ENCODE measurements at places on chromosomes 1 and 21. TPM values are rescaled to one million over a fixed set of nuclear protein-coding genes. Genes with fewer than 3 reads are reported as not detected.
A peak's percentile ranks its signal among the peaks of the same experiment; 100 is the strongest.

DNA sequence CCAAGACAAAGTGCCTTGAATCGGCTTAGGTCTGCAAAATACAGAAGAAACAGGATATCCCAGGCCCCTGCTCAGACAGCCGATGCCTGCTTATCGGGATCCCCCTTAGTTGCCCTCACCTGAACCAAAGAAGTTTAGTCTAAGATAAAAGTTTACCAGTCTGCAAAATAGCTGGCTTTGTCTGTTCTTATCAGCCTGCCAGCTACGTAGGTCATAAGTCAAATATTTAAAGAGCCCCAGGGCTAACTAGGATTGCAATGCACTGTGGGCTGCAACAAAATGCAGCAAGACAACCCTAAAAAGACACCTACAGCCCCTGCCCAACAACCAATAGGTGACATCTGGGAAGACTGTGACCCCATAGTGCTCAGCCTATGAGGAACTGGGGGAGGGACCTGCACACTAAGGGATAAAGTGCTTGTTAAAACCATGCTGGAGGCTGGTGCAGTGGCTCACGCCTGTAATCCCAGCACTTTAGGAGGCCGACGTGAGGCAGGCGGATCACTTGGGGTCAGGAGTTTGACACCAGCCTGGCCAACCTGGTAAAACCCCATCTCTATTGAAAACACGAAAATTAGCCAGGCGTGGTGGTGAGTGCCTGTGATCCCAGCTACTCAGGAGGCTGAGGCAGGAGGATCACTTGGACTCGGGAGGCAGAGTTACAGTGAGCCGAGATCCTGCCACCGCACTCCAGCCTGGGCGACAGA is 27.4 kb downstream of the LRRC3 start:
- H3K27me3 ChIP-seq = no peaks in the 10 kb centered on the region
- H3K4me3 ChIP-seq = no peak overlapping the region
- H3K4me1 ChIP-seq = no peaks in the 10 kb centered on the region
- H3K27ac ChIP-seq = no peak overlapping the region
- DNase-seq = no peak

DNA sequence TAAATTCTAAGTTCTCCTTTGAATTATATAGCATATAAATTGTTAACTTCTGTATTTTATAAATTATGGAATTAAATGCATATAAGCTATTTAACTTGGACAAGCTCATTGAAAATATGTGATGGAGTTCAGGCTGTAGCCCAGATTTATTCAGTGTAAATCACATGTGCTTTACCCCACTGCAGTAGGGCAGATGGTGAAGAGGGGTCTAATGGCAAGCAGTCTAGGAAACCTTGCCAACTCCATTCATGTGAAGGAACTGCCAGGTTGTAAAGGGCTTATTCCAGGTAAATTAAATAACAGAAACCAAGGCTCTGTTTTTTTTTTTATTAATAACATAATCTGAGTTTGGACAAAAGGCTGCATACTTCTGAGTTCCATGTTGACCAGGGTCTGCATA is 243.2 kb downstream of the NCAM2 start:
- H3K4me3 ChIP-seq = no peak overlapping the region
- H3K4me1 ChIP-seq = no peaks in the 10 kb centered on the region
- no peak overlapping the region for H3K27ac ChIP-seq
- no peaks in the 10 kb centered on the region for H3K36me3 ChIP-seq

DNA sequence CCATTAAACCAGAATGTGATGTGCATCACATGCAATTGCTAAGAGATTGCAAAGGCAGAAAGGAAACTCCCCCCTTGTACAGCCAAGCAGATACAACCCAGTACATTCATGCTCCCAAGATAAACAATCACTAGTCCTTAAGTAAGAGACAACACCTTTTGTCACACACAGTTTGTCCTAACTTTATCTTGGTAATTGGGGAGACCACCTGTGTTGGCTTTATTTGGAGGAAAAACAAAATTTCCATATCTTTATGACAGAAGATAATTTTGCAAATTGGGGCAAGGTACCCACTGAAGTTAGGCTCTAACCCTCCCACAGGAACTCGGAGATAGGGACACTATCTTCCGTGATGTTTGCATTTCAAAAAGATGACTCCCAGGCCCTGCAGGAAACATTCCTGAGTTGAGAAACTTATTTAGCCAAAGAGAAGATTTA is 175.0 kb upstream of the TNR start:
- no peaks in the 10 kb centered on the region for H3K27me3 ChIP-seq
- no peak overlapping the region for H3K4me3 ChIP-seq
- no peak for DNase-seq

DNA sequence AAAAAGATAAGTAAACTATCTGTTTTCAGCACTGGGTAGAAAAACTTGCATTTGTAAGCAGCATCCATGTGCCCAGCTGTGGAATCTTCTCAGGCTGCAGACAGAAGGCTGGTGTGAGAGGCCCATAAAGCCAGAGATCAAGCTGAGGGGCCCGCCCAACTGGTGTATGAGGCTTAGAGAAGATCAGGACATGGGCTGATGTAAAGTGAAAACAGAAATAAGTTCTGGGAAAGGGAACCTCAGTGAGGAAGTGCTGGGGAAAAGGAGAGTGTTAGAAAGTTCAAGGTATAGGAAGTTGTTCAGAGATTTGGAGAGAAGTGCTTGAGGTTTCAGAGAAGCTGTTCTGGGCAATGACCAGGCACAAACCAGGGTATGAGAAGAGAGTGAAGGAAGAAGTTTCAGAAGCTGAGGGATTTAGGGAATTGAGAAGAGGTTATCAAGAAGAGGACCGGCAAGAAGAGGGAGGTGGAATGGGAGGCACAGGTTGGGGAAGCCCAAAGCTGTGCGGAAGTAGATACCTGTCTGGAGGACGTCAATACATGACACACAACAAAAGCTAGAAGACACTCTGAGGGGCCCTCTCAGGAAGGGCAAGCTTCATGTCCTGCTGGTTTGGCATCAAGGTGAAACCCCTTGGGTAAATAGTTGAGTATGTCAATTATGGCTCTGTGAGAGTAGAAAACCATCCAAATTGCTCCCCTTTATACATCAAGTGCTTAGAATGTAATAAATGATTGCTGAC is 2.7 kb upstream of the CD5L start:
- H3K36me3 ChIP-seq = no peaks in the 10 kb centered on the region
- H3K27ac ChIP-seq = no peak overlapping the region
- H3K4me3 ChIP-seq = no peak overlapping the region

GRCh38 chr1:83857716-83858115 is 141.2 kb downstream of the TTLL7 start:
- DNase-seq = no peak
- H3K27me3 ChIP-seq = no peaks in the 10 kb centered on the region
- peaks cover 6% of the 10 kb centered on the region for H3K4me1 ChIP-seq
- H3K27ac ChIP-seq = no peak overlapping the region
- H3K36me3 ChIP-seq = no peaks in the 10 kb centered on the region
- H3K4me3 ChIP-seq = no peak overlapping the region

- H3K36me3 ChIP-seq = no peaks in the 10 kb centered on the region
- peak overlapping the region; percentile 25 for H3K4me3 ChIP-seq
- H3K4me1 ChIP-seq = peaks cover 28% of the 10 kb centered on the region
- peak overlapping the region; percentile 86 for H3K27ac ChIP-seq
Measured at GRCh38 chr21:43361493-43362296, 65.2 kb downstream of the SIK1 start.

DNA sequence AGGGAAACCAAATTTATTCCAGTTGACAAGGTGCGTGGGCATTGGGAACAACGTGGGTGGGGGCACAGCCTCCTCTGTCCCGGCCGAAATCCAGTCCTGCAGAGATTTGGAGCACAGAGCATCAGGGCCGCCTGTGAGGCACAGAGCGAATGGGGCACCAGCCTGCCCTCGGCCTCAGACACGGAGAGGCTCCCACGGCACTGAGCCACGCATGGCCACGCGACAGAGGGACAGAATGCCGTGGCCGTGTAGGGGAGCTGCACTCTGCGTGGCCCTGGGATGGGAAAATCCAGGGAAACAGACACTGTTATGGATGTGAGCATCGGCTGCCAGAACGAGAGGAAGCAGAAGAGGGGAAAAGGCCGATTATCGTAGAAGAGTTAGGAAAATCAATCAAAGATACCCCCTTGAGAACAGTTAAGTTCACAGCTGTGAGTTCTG is 13.5 kb upstream of the C1orf159 start:
- no peak overlapping the region for H3K27ac ChIP-seq
- H3K36me3 ChIP-seq = no peaks in the 10 kb centered on the region
- no peak for DNase-seq
- peaks cover 8% of the 10 kb centered on the region for H3K4me1 ChIP-seq
- no peak overlapping the region for H3K4me3 ChIP-seq

DNA sequence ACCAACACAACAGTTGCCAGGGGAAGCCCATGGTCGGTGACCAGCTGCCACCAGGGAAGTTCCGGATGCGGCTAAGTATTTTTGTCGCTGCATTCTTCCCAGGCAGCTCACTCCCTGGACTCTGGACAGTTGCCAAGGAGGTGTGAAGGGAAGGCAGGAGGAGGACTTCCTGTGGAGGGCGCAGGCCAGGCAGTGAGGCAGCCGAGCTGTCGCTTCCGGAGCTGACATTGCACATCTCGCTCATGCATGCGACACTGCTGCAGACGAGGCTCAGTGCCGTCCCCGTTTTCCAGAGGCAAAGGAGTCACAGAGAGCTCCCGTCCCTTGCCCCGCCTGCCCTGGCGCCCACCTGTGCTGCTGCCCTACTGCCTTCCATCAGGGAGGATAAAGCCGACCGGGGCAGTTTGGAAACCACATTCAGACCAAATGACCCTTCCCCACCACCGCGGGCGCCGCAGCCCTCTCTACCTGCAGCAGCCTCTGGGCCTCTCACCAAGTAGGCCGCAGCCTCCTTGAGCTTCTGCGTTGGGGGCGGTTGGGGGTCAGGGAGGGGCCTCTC is 81.4 kb downstream of the NENF start:
- no peak overlapping the region for H3K27ac ChIP-seq
- DNase-seq = no peak
- no peaks in the 10 kb centered on the region for H3K36me3 ChIP-seq
- peaks cover 5% of the 10 kb centered on the region for H3K27me3 ChIP-seq

DNA sequence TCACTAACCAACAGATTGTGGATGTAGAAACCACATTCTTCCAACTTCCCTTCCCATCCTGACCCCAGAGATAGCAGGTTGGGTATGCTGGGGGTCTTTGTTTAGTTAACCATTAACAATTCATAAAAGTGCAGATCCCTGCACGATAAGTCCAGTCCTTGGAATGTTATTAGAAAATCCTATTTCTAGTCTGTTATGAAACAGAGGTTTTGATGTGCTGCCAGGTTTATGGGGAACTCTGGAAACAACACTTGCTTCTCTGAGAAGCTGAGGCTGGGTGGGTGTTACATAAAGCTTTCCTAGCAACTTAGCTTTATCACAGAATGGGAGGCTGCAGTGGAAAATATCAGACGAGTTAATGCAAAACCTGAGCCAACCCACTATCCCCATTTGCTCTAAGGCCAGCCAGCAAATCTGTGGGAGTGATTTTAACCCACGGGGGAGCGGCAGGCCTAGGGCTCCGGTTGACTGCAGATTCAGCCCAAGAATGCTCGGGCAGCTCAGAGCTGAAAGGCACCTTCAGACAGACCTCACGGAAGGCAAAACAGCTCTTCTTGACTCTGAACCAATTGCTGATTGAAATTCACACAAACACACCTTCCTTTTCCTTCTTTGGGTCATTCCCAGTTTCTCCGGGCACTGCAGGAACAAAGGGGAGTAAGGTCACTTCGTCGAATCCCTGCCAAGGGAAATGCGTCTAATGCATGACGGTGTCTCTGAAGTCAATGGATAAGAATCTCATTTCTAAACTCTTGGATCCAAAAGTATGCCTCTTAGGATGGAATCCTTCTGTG is 111.7 kb upstream of the IRF2BP2 start:
- no peak for DNase-seq
- H3K4me1 ChIP-seq = peaks cover 73% of the 10 kb centered on the region
- H3K36me3 ChIP-seq = no peaks in the 10 kb centered on the region
- H3K27ac ChIP-seq = peak overlapping the region; percentile 91
- no peaks in the 10 kb centered on the region for H3K27me3 ChIP-seq

- H3K4me3 ChIP-seq = no peak overlapping the region
- H3K4me1 ChIP-seq = peaks cover 8% of the 10 kb centered on the region
- DNase-seq = no peak
Measured at GRCh38 chr1:3058263-3059030, 10.6 kb upstream of the PRDM16 start.

DNA sequence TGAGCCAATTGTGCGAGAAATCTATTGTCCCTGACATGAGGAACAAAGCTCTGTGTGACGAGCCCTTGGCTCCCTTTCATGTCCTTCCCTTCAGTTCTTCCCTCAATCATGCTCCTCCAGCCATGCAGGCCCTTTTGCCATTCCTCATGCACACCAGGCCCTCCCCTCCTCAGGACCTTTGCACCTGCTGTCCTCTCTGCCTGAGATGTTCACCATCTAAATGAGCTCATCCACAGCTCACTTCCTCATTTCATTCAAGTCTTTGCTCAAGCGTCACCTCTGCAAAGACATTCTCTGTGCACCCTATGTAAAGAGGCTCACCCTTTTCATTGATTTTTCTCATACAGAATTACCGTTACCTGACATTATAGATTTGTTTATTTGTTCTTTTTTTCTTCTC is 43.7 kb downstream of the C8B start:
- DNase-seq = no peak
- H3K36me3 ChIP-seq = no peaks in the 10 kb centered on the region
- no peaks in the 10 kb centered on the region for H3K4me1 ChIP-seq
- H3K4me3 ChIP-seq = no peak overlapping the region
- no peak overlapping the region for H3K27ac ChIP-seq

- no peaks in the 10 kb centered on the region for H3K27me3 ChIP-seq
- no peak overlapping the region for H3K4me3 ChIP-seq
- peaks cover 7% of the 10 kb centered on the region for H3K4me1 ChIP-seq
- no peak for DNase-seq
Measured at GRCh38 chr1:207040181-207040533, 7.6 kb upstream of the C1orf116 start.

DNA sequence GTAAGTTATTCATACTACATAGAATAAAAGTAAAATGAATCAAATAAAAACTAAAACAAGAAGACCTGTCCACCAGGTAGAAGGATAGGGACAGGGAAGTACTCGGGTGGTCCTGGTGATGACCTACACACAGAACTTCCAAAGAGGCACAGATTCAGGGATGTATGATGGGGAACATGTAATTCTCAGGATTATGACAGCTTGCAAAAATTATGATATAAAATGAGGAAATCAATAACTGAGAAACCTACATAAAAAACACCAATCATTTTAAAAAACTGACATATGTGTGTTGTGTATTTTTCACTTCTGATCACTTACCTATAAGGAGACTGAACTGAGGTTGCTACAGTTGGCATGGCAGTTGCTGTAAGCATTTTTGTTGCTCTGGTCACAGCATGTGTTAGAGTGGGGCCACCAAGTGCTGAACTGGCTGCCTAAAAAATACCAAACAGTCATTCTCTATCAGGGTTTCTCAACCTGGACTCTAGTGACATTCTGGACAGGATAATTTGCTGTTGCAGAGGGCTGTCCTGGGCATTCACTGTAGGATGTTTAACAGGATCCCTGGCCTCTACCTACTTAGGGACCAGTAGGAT is 73.8 kb downstream of the USP24 start:
- H3K27me3 ChIP-seq = no peaks in the 10 kb centered on the region
- no peaks in the 10 kb centered on the region for H3K4me1 ChIP-seq
- no peak for DNase-seq
- peak overlapping the region; percentile 12 for H3K27ac ChIP-seq

OR2L8 gene
- total RNA-seq = not detected

LIN28A gene
- total RNA-seq = not detected

EXO1 gene
- total RNA-seq = 10.6 TPM

TSSK3 gene
- total RNA-seq = not detected

KLHDC9 gene
- total RNA-seq = 9.3 TPM

ASCL5 gene
- not detected for total RNA-seq

LCE1E gene
- not detected for total RNA-seq

SLAMF6 gene
- total RNA-seq = 8.6 TPM

Measured in vagina (tissue), 2 donors.